Activated T-helper 2 cell treated with anti-CD3 and anti-CD28 coated beads, Interferon-gamma antibody, Interleukin-2, Interleukin-4, amounts not matched to agents 10 μg/mL and 5 μg/mL and 100 μg/mL, durations not matched to agents 14 hours and 24 hours and 36 hours (primary cell): ENCODE measurements at places on chromosomes 1 and 21. TPM values are rescaled to one million over a fixed set of nuclear protein-coding genes. Genes with fewer than 3 reads are reported as not detected.
A peak's percentile ranks its signal among the peaks of the same experiment; 100 is the strongest.

The PIK3CD gene
- total RNA-seq: 184 and 189 TPM in 2 replicates

The LELP1 gene
- not detected in 2 replicates for total RNA-seq

The LMOD1 gene
- total RNA-seq: not detected in 2 replicates

The KRTAP7-1 gene
- not detected in 2 replicates for total RNA-seq

DNA sequence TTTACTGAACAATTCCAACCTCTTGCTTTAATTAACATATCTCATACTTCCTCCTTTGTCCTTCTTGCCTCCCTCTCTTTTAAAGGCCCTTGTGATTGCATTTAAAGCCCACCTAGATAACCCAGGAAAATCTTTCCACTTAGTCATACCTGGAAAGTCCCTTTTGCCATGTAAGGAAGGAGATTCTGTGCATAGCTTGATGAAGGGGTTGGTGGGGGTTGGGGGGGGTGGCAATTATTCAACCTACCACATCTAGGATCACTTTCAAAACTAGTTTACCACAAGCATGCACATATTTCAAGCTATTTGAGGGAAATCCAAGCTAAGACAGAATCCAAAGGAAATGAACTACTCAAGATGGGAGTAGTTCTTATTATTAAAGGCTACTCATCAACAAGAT, 249.1 kb upstream of the PTBP2 start:
- no peaks in the 10 kb centered on the region for H3K4me1 ChIP-seq
- no peaks in the 10 kb centered on the region for H3K27me3 ChIP-seq
- no peaks in the 10 kb centered on the region for H3K36me3 ChIP-seq

- H3K27me3 ChIP-seq: no peaks in the 10 kb centered on the region
- H3K36me3 ChIP-seq: no peaks in the 10 kb centered on the region
- no peak overlapping the region for H3K27ac ChIP-seq
- no peak overlapping the region for H3K4me3 ChIP-seq
These were observed 19.8 kb upstream of the ASB17 start for GRCh38 chr1:75952016-75952415.

GRCh38 chr1:78501203-78501602, 10.4 kb downstream of the PTGFR start:
- no peaks in the 10 kb centered on the region for H3K4me1 ChIP-seq
- H3K4me3 ChIP-seq: no peak overlapping the region
- DNase-seq: no peak
- H3K27ac ChIP-seq: no peak overlapping the region

- H3K27me3 ChIP-seq: no peaks in the 10 kb centered on the region
- H3K4me1 ChIP-seq: peaks cover 64% of the 10 kb centered on the region
- H3K36me3 ChIP-seq: peaks cover 3% of the 10 kb centered on the region
- H3K4me3 ChIP-seq: peak overlapping the region; percentile 53
- DNase-seq: no peak
These were observed 59.6 kb downstream of the GALNT2 start for GRCh38 chr1:230126529-230127104.

GRCh38 chr1:192539297-192540092, 36.1 kb upstream of the RGS1 start:
- H3K4me1 ChIP-seq: peaks cover 52% of the 10 kb centered on the region
- no peaks in the 10 kb centered on the region for H3K27me3 ChIP-seq
- peak overlapping the region; percentile 72 for H3K27ac ChIP-seq
- H3K36me3 ChIP-seq: peaks cover 4% of the 10 kb centered on the region
- no peak overlapping the region for H3K4me3 ChIP-seq
- no peak for DNase-seq

DNA sequence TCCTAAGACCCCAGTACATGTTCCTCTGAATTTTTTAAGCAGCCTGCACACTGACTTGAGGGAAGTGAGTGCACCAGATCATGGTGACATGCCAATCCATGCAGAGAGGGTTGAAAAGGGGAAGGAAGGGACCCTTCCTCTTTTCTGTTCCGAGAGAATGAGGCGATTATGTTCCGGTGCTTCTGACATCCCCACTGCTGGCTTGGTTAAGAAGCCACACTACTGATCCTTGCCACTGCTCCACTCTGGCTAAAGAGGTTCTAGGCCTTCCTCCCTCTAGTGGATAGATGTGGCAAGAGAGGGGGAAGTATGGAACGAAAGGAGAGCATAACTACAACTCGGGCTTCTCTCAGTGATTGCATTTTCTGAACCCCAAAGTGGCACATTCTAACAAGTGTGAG, 1.8 kb upstream of the CYB5R1 start:
- no peak overlapping the region for H3K27ac ChIP-seq
- H3K4me3 ChIP-seq: peak overlapping the region; percentile 41
- peak; percentile 26 for DNase-seq
- H3K4me1 ChIP-seq: peaks cover 20% of the 10 kb centered on the region
- H3K36me3 ChIP-seq: peaks cover 4% of the 10 kb centered on the region

- H3K4me3 ChIP-seq: no peak overlapping the region
- H3K27ac ChIP-seq: no peak overlapping the region
- peaks cover 34% of the 10 kb centered on the region for H3K4me1 ChIP-seq
- no peak for DNase-seq
These were observed 53.5 kb upstream of the TIAM1 start for GRCh38 chr21:31397515-31397926.

GRCh38 chr21:45898028-45898350, 83.6 kb upstream of the COL6A1 start:
- H3K4me3 ChIP-seq: no peak overlapping the region
- H3K27me3 ChIP-seq: no peaks in the 10 kb centered on the region
- no peaks in the 10 kb centered on the region for H3K4me1 ChIP-seq
- H3K36me3 ChIP-seq: no peaks in the 10 kb centered on the region

- H3K36me3 ChIP-seq: no peaks in the 10 kb centered on the region
These were observed 58.9 kb downstream of the ATP1A1 start for GRCh38 chr1:116431870-116432500.

- no peaks in the 10 kb centered on the region for H3K4me1 ChIP-seq
- no peak overlapping the region for H3K27ac ChIP-seq
- DNase-seq: no peak
These were observed 154.9 kb downstream of the CRB1 start for GRCh38 chr1:197422993-197423392.

GRCh38 chr1:67945733-67946374, 104.6 kb downstream of the DIRAS3 start:
- H3K27ac ChIP-seq: no peak overlapping the region
- no peaks in the 10 kb centered on the region for H3K4me1 ChIP-seq
- no peak overlapping the region for H3K4me3 ChIP-seq

DNA sequence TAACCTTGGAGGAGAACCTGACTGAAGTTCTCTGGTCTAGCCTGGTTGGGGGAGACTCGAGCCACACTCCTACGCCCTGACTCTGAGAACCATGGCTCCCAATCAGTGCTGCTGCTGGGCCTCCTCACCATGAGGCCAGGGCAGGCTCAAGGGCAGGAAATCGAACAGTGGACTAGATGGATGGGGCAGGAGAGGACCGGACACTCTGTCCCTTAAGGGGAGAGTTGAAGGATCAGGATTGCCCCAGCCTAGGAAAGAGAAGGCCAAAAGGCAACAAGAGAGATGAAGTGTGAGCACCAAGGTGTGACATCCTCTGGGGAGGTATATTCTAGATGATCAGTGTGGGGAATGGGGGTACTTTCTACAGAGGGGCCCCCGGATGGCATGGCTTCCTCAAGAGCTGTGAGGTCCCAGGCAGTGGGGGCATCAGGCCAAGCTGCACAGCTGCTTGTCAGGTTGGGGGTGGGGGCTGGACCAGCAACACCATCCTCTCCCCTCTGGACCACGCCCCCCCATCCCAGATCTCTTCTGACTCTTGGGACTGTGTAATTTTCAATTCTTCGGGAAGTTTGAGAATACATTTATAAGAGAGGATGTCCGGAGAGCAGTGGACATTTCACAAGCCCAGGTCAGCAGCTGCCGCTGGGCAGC, 34.0 kb downstream of the MX1 start:
- no peaks in the 10 kb centered on the region for H3K27me3 ChIP-seq
- H3K36me3 ChIP-seq: peaks cover 57% of the 10 kb centered on the region
- H3K4me3 ChIP-seq: no peak overlapping the region
- no peak overlapping the region for H3K27ac ChIP-seq

- no peak for DNase-seq
- no peaks in the 10 kb centered on the region for H3K27me3 ChIP-seq
- no peaks in the 10 kb centered on the region for H3K36me3 ChIP-seq
- H3K4me3 ChIP-seq: no peak overlapping the region
- H3K4me1 ChIP-seq: no peaks in the 10 kb centered on the region
These were observed 68.0 kb downstream of the ANGPTL1 start for GRCh38 chr1:178802873-178803272.
